ENCODE measurements at places on chromosomes 7 and 10. TPM values are rescaled to one million over a fixed set of nuclear protein-coding genes. Genes with fewer than 3 reads are reported as not detected.

DNA sequence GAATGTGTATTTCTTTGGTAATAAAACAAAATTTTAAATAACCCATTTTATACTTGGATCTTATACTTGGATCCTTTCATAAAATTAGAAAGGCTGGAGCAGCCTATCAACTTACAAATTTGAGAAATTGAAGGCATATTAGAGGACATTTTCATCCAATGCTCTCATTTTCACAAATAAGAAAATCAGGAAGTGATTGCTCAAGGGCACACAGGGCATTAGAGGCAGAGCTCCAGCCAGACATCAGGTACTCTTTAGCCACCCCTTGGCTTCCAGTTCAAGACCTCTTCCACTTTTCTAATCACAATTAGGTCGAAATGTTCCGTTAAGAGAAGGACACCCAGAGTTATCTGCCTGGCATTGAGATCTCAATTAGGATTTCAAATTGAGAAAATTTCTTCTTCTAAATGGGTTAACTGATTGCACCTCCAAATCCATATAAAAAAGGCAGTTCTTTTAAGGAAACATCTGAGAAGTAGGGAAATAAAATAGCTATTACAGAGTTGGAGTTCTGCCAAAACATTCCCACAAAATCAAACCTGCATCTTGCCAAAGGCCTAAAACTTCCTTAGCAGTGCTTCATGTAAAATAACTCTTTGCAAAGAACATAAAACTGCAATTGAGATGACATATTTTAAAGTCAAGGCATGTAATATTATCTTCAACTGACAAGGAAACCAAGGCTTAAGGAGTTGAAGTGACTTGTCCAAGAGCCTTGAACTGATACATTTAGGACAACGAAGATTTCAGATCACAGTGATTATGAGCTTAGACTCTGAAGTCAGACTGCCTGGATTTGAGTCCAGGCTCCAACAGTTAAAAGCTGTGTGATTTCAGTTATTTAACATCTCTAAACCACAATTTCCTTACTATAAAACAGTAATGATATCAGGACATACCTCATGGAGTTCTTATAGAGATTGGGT is 2.4 kb downstream of the ACTA2 start:
- DNase-seq, result no peak

The C10orf67 gene
- polyA plus RNA-seq, result 2.4 TPM

DNA sequence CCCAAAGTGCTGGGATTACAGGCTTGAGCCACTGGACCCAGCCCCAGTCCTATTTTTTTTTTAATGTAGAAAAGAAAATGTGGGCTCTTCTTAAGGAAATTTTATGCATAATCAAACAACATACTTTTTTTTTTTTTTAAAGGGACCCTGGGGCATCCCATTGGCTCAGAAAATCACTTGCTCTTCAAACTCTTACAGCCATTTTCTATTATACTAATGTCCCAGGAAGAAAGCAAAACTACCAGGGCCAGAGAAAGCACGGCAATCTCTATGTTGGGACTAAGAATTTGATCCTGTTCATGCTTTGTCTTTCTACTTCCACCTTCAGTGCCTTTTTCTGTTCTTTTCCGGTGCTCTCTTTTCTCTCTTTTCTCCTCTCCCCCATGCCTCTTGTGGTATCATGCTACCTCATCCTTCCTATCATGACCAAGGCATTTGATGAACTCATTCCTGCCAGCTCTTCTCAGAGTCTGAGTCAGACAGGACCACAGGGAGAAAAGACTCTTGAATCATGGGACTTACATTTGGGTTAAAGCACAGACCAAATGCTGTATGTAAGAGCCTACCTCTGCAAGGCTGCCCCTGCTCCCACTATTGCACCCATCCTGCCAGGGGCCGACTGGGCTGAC is 76.4 kb upstream of the CCNY start:
- no peak for DNase-seq

DNA sequence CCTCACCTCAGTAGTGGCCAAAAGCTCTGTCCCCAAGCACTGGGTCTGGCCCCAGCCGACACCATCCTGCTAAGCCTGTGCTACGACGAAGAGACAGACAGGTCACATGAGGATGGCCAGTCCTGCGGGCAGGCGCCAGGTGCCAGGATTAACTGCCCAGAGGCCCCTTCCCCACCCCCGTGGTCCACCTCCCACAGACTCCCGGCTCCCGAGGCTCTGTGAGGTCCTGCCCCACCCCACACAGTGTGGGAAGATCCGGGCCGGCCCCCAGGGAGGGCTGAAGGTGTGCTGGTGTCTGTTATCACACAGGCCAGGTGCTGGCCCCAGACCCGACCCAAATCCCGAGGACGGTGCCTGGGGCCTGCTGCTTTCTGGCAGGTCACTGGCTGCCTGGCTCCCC is 27.2 kb downstream of the CYP2W1 start:
- DNase-seq, result no peak

The LIPF gene
- polyA plus RNA-seq, result 0.57 TPM

DNA sequence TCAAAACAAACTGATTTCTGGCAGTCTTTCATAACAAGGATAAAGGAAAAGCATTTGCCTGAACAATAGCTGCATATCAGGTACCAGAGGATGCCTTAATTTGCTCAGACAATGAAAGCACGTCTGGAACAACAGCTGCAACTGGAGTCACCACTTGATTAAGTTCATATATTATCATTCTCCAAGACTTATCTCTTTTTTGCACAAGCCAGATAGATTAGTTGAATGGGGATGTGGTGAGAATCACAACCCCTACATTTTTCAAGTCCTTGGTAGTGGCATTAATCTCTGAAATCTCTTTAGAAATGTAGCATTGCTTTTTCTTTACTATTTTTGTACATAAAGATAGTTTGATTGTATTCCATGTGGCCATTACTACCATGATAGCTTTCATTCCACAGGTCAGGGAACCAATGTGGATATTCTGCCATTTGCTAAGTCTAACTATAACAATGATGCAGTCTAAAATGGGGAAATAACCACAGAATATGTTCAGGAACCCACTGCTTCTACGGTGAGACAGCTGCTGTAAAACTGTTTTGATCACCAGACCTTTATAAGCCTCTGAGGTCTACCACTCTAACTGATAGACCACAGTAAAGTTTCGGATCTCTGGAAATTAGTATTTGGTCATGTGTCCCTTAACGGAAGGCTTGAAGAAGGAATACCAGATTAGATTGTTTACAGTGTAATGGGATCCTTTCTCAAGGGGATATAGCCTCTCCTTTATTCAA is 1176.2 kb downstream of the DNAJB9 start:
- no peak for DNase-seq

The TBATA gene
- not detected for polyA plus RNA-seq

DNA sequence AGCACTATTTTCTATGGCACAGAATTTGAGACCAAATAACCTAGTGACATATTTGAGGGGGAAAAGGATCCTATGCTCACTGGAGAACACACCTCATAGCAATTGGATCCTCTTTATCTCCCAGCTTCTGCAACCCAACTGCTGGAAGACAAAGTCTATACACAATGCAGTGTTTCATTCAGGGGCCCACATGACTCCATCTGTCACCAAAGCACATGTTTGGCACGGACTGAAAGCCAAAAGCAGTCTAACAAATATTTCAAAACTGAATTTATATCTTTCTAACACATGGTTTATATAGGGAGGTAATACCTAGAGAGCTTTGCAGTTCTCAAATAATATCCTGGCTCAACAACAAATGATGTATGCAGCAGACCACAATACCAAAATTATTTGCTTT is 39.2 kb downstream of the ADAM12 start:
- DNase-seq, result no peak

GRCh38 chr10:51233337-51234100 is 159.2 kb downstream of the PRKG1 start:
- no peak for DNase-seq

DNA sequence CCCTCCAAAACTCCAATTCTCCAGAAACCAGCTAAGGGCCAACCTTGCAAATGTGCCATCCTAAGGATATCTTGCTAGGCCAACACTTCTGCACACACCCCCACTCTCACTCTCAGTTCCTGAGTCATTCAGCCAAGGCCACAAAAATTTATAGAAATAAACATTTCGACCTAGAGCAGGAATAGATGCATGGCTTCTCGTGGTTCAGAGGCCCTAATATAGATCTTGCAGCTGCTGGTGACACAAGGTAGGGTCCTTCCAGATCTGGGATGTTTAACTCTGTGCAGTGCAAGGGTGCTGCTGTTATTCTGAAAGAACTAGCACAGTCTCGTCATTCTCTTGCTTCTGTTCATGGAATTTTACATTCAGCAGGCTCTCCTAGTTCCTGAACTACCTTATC is 369.3 kb downstream of the CALN1 start:
- DNase-seq, result no peak

The ANAPC16 gene
- polyA plus RNA-seq, result 203 TPM

The RBP3 gene
- 0.11 TPM for polyA plus RNA-seq

DNA sequence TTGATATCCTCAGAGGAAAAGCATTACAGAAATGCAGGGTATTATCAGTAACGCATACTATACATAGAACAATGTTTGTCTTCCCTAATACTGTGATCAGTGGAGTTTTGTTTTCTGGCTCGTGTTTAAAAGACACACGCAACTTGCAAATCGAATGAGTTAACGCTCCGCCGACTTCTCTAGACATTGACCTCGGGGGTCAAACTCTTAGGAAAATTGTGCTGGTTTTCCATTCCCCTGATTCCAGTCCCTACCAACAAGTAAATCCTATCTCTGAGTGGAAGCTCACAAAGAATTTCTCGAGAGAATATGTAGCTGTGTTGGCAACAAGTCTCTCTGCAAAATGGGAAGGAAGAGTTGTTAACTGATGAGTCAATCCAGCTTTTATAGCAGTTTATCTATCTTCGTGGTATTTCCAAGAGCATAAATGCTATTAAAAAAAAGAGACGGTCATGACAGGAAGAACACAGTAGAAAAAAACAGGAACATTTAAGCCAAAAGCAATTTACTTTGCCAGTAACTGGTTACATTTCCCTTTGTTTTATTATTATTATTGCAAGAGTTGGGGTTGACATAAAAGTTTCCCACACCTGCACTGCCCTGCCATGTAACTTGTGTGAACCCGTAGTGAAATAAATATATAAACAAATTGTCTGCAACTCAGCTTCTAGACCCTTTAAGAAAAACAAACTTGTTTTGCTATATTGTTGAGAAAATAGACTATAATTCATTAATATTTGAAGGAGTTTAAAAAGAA is 144.4 kb downstream of the ARID5B start:
- no peak for DNase-seq

- DNase-seq, result no peak
Measured at GRCh38 chr10:89624020-89624419, 21.0 kb downstream of the PANK1 start.

DNA sequence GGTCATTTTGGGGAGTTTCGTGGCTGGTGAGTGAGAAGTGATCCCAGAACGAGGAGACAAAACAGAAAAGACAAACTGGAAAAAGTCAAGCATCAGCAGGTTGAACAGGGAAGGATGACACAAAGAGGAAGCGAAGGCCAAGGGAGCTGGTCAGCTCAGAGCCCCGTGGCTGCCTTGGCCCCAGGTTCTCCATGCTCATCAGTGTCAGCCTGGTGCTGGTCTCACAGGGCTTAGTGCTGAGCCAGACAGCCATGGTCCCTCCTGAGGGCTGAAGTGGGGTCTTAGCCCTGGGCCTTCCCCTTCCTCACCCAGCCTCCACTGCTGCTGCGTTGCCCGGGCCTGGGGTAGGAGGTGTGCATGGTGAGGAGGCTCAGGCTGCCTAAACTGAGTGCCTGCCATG is 183.6 kb downstream of the PFKFB3 start:
- no peak for DNase-seq

The NPC1L1 gene
- polyA plus RNA-seq, result 2.9 TPM

All from right renal pelvis (tissue), 4 donors.